ENCODE measurements at places on chromosomes 16 and 17. TPM values are rescaled to one million over a fixed set of nuclear protein-coding genes. Genes with fewer than 3 reads are reported as not detected.
A peak's percentile ranks its signal among the peaks of the same experiment; 100 is the strongest.

GRCh38 chr17:21511363-21512195, 135.4 kb downstream of the KCNJ12 start:
- H3K27ac ChIP-seq: no peak overlapping the region
- peak; percentile 85 for DNase-seq
- peaks cover 13% of the 10 kb centered on the region for H3K4me1 ChIP-seq

ZSCAN10 gene
- total RNA-seq: not detected

CD300LG gene
- total RNA-seq: not detected

ITFG1 gene
- 46.6 TPM for total RNA-seq

DNA sequence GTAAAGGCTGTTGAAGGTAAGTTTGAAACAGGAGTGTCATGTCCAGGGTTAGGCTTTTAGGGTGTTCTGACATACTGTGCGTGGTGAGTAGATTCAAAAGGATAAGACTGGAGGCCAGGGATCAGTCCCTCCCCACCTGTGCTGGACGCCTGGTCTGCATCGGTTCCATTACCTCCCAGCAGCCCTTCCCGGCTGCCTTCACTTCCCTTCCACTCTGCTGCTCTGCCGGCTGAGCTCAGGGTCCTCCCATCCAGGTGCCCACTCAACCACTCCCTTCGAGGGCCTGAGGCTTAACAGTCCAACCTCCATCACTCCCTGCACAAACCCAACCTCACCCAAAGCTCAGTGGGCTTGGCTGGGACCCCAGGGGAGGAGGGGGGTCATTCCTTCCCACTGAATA, 4.1 kb upstream of the SLC5A10 start:
- no peak overlapping the region for H3K4me3 ChIP-seq
- H3K36me3 ChIP-seq: no peaks in the 10 kb centered on the region
- peaks cover 5% of the 10 kb centered on the region for H3K4me1 ChIP-seq
- DNase-seq: no peak
- H3K27me3 ChIP-seq: peaks cover 5% of the 10 kb centered on the region

- H3K4me1 ChIP-seq: peaks cover 20% of the 10 kb centered on the region
- peaks cover 9% of the 10 kb centered on the region for H3K36me3 ChIP-seq
- no peak overlapping the region for H3K4me3 ChIP-seq
- no peaks in the 10 kb centered on the region for H3K27me3 ChIP-seq
Observed at GRCh38 chr17:17860766-17861107, 24.0 kb upstream of the SREBF1 start.

ALDOC gene
- 12.6 TPM for total RNA-seq

GRCh38 chr17:70168044-70168976, 1.0 kb upstream of the KCNJ2 start:
- peaks cover 28% of the 10 kb centered on the region for H3K4me1 ChIP-seq
- no peak for DNase-seq
- peak overlapping the region; percentile 71 for H3K27ac ChIP-seq
- H3K36me3 ChIP-seq: no peaks in the 10 kb centered on the region
- peak overlapping the region; percentile 92 for H3K4me3 ChIP-seq

- no peak for DNase-seq
- peaks cover 27% of the 10 kb centered on the region for H3K4me1 ChIP-seq
- H3K36me3 ChIP-seq: no peaks in the 10 kb centered on the region
- no peak overlapping the region for H3K27ac ChIP-seq
Observed at GRCh38 chr17:80104321-80104955, 3.1 kb downstream of the GAA start.

KRT25 gene
- not detected for total RNA-seq

GRCh38 chr17:65226227-65226626, 89.1 kb downstream of the RGS9 start:
- peaks cover 24% of the 10 kb centered on the region for H3K4me1 ChIP-seq
- H3K27ac ChIP-seq: no peak overlapping the region
- no peaks in the 10 kb centered on the region for H3K27me3 ChIP-seq

DNA sequence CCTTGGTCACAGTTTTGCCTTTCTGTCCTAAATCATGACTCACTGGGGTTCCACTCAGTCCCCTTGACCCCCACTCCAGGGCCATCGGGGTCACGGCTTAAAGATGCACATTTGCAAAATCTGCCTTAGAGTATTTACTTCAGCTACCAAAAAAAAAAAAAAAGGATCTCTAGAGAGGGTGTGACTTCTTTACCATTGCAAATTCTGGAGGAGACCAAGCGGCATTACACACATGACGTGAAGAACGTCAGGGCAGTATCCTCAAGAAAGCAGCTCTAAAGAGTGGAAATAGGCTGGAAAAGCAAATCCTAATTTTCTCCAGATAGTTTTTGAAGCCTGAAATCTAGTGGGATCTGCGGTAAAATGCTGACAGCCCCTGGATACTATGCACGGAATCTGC, 25.6 kb downstream of the SLC6A4 start:
- H3K36me3 ChIP-seq: no peaks in the 10 kb centered on the region
- no peak overlapping the region for H3K27ac ChIP-seq
- H3K4me3 ChIP-seq: no peak overlapping the region
- DNase-seq: no peak
- H3K27me3 ChIP-seq: no peaks in the 10 kb centered on the region

DNA sequence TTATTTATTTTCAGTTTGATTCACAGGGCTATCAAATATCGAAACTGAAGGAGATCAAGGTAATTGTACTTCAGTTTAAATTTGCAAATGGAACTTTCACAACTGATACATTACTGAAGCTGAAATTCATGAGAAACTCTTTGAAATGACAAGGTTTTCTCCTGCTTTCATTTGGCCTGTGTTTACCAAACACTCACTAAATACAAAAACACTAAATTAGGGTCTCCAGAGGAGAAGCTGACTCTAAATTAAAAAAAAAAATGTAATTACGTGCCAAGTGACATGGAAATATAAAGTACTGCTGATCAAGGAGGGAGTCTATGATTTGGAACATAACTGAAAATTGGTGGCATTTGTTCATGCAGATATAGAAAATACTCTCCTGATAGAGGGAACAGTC, 205.8 kb downstream of the CDH11 start:
- peaks cover 4% of the 10 kb centered on the region for H3K27me3 ChIP-seq
- no peak overlapping the region for H3K4me3 ChIP-seq
- no peak overlapping the region for H3K27ac ChIP-seq
- H3K36me3 ChIP-seq: no peaks in the 10 kb centered on the region

- no peak for DNase-seq
- H3K4me3 ChIP-seq: no peak overlapping the region
- no peak overlapping the region for H3K27ac ChIP-seq
- no peaks in the 10 kb centered on the region for H3K36me3 ChIP-seq
- peaks cover 43% of the 10 kb centered on the region for H3K27me3 ChIP-seq
- H3K4me1 ChIP-seq: no peaks in the 10 kb centered on the region
Observed at GRCh38 chr17:33131620-33132019, 140.0 kb downstream of the SPACA3 start.

DNA sequence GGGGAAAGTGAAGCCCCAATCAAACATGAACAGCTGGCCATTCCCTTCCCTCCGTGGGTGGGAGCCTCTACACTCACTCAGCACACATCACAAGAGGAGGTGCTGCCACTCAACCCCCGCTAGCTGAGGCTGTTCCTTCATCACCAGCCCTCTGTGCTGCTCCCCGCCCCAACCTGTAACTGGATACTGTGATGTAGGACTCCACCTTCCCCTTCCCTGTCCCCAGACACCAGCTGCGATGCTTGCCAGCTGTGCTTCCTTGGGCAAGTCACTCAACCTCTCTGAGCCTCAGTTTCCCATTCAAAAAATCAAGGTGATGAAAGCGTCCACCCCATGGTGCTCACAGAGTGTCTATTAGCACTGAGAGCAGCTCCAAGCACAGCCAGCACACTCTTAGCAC, 273.2 kb downstream of the MRTFB start:
- DNase-seq: no peak
- H3K36me3 ChIP-seq: no peaks in the 10 kb centered on the region
- H3K4me3 ChIP-seq: no peak overlapping the region
- H3K27ac ChIP-seq: no peak overlapping the region
- H3K4me1 ChIP-seq: peaks cover 8% of the 10 kb centered on the region

GRCh38 chr17:59842901-59843652, 49.7 kb downstream of the TUBD1 start:
- H3K27me3 ChIP-seq: no peaks in the 10 kb centered on the region
- peak overlapping the region; percentile 97 for H3K27ac ChIP-seq
- H3K36me3 ChIP-seq: peaks cover 42% of the 10 kb centered on the region
- H3K4me1 ChIP-seq: peaks cover 49% of the 10 kb centered on the region

NOMO2 gene
- 90.5 TPM for total RNA-seq

MEIOC gene
- total RNA-seq: not detected

DNA sequence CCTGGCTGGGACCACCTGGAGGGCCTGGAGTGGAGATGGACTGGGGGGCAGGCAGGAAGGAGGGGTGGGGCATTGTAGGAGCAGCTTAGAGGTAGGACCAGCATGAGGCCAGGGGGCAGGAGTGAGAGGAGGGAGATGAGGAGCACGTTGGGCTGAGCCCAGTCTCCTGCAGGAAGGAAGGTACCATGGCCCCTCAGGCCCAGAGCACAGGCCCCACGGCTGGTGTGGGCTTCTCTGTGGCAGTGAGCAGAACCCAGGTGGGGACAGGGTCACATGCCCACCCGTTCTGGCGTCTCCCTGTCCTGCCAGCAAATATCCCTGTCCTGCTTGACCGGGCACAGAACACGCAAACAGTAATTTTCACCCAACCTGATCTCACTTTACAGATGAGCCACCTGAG, 141.8 kb downstream of the ENGASE start:
- peaks cover 16% of the 10 kb centered on the region for H3K4me1 ChIP-seq
- no peaks in the 10 kb centered on the region for H3K36me3 ChIP-seq
- H3K4me3 ChIP-seq: no peak overlapping the region
- H3K27ac ChIP-seq: no peak overlapping the region
- H3K27me3 ChIP-seq: peaks cover 68% of the 10 kb centered on the region

TP53TG3D gene
- total RNA-seq: not detected

DNA sequence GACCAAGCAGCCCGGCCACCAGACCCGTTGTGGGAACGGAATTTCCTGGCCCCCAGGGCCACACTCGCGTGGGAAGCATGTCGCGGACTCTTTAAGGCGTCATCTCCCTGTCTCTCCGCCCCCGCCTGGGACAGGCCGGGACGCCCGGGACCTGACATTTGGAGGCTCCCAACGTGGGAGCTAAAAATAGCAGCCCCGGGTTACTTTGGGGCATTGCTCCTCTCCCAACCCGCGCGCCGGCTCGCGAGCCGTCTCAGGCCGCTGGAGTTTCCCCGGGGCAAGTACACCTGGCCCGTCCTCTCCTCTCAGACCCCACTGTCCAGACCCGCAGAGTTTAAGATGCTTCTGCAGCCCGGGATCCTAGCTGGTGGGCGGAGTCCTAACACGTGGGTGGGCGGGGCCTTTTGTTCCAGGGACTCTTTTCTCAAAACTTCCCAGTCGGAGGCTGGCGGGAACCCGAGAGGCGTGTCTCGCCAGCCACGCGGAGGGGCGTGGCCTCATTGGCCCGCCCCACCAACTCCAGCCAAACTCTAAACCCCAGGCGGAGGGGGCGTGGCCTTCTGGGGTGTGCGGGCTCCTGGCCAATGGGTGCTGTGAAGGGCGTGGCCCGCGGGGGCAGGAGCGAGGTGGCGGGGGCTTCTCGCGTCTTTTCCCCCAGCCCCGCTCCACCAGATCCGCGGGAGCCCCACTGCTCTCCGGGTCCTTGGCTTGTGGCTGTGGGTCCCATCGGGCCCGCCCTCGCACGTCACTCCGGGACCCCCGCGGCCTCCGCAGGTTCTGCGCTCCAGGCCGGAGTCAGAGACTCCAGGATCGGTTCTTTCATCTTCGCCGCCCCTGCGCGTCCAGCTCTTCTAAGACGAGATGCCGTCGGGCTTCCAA, at the start of gene SLC2A4:
TSS of gene SLC2A4 (plus strand) at position 645 of the 879 bp plus-strand sequence. CDS start at position 862, 217 bp downstream.
- H3K27ac ChIP-seq: peak within 1 kb of the TSS; percentile 83
- H3K36me3 ChIP-seq: no peaks in the 10 kb centered on the region
- H3K4me1 ChIP-seq: peaks cover 15% of the 10 kb centered on the region
- H3K4me3 ChIP-seq: peak within 1 kb of the TSS; percentile 88
- peak; percentile 98 for DNase-seq

CCDC200 gene
- total RNA-seq: not detected

DNA sequence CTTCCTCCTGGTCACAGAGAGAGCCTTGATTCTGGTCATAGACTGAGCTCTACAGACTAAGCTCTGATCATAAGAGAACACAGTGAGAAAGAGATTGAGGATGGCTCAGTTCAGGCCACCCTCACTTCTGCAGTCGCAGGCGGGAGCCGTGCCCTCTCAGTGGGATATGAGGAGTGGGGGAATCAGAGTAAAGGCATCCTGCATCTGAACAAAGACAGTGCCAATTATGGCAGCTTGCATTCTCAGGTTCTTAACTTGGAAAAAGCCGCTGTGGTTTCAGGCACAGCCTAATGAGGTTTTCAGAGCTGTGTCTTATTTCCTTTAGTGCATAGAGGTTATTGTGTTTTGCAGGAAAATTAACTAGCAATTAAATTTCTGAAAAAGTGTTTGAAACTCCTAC, 134.4 kb upstream of the NLRP1 start:
- H3K27ac ChIP-seq: no peak overlapping the region
- no peaks in the 10 kb centered on the region for H3K36me3 ChIP-seq
- H3K4me1 ChIP-seq: peaks cover 4% of the 10 kb centered on the region
- peaks cover 35% of the 10 kb centered on the region for H3K27me3 ChIP-seq
- no peak overlapping the region for H3K4me3 ChIP-seq

DNA sequence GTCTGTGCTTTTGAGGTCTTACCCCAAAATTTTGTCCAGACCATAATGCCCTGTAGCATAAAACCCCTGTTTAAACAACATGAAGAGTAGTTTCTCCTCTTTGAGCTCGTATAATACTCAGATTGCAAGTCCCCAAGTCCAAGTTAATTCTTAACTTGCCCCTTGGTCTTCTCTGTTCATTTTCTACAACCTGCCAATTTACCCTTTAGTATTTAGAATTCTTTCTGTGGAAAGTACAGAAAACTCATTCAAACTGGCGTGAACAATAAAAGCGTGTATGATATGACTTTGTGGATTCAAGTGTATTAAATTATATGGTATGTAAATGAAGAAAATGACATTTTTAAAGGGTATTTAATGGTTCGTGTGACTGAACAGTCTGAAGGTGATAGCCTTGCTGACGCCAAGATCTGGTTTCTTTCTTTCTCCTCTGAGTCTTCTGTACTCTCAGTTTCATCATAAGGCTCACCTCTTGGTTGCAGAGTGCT, 185.6 kb downstream of the PRKCA start:
- no peak for DNase-seq
- H3K27me3 ChIP-seq: peaks cover 7% of the 10 kb centered on the region
- H3K36me3 ChIP-seq: no peaks in the 10 kb centered on the region
- H3K4me1 ChIP-seq: peaks cover 11% of the 10 kb centered on the region
- H3K4me3 ChIP-seq: no peak overlapping the region

- H3K4me3 ChIP-seq: no peak overlapping the region
- peaks cover 4% of the 10 kb centered on the region for H3K4me1 ChIP-seq
- no peak for DNase-seq
Observed at GRCh38 chr16:25018972-25019617, 3.9 kb upstream of the ARHGAP17 start.

CARD14 gene
- 6.7 TPM for total RNA-seq

MT1H gene
- total RNA-seq: 2.4 TPM

- DNase-seq: no peak
- H3K27ac ChIP-seq: no peak overlapping the region
- peaks cover 27% of the 10 kb centered on the region for H3K27me3 ChIP-seq
- no peaks in the 10 kb centered on the region for H3K36me3 ChIP-seq
- no peak overlapping the region for H3K4me3 ChIP-seq
Observed at GRCh38 chr17:77736721-77737120, 221.8 kb upstream of the TNRC6C start.

- no peak overlapping the region for H3K27ac ChIP-seq
- H3K27me3 ChIP-seq: no peaks in the 10 kb centered on the region
- H3K4me3 ChIP-seq: no peak overlapping the region
- no peaks in the 10 kb centered on the region for H3K4me1 ChIP-seq
Observed at GRCh38 chr17:60563743-60564142, 36.2 kb upstream of the PPM1D start.
